ENCODE measurements at places on chromosomes 7 and 10. TPM values are rescaled to one million over a fixed set of nuclear protein-coding genes. Genes with fewer than 3 reads are reported as not detected.

The CALHM2 gene
- 4.2 TPM for total RNA-seq

DNA sequence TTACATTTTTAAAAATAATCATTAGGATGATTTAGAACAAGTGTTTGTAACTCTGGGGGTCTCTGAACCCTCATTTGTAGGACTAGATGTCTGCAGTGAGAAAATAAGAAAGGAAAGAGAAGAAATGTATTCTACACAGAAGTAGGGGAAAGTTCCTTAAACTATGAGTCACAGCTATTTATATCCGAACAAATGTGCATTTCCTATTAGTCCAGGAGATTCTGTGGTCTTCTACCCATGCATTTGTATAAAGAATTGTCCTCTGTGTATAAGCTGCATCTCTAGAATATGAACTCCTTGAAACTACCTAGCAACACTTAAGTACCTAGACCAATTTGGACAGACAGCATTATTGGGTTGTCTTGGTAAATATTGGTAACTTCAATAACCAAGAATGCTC lies 15.9 kb upstream of the CD36 start:
- DNase-seq: peak; percentile 22
- H3K27ac ChIP-seq: no peak overlapping the region
- no peaks in the 10 kb centered on the region for H3K36me3 ChIP-seq
- peaks cover 18% of the 10 kb centered on the region for H3K4me1 ChIP-seq

- H3K27ac ChIP-seq: peak overlapping the region; percentile 98
- H3K4me1 ChIP-seq: peaks cover 34% of the 10 kb centered on the region
- peaks cover 33% of the 10 kb centered on the region for H3K36me3 ChIP-seq
- DNase-seq: peak; percentile 64
- peak overlapping the region; percentile 88 for H3K4me3 ChIP-seq
Measured at GRCh38 chr10:49539320-49539885, 482 bp upstream of the ERCC6 start.

- peaks cover 14% of the 10 kb centered on the region for H3K4me1 ChIP-seq
- H3K36me3 ChIP-seq: no peaks in the 10 kb centered on the region
- no peak for DNase-seq
- H3K27me3 ChIP-seq: no peaks in the 10 kb centered on the region
Measured at GRCh38 chr10:60974463-60975149, 30.6 kb upstream of the RHOBTB1 start.

- H3K27me3 ChIP-seq: peaks cover 43% of the 10 kb centered on the region
- H3K4me3 ChIP-seq: no peak overlapping the region
- peaks cover 7% of the 10 kb centered on the region for H3K4me1 ChIP-seq
- H3K36me3 ChIP-seq: no peaks in the 10 kb centered on the region
- H3K27ac ChIP-seq: no peak overlapping the region
Measured at GRCh38 chr7:151308256-151308655, 33.4 kb upstream of the NUB1 start.

- no peak for DNase-seq
- H3K27me3 ChIP-seq: no peaks in the 10 kb centered on the region
- peak overlapping the region; percentile 20 for H3K27ac ChIP-seq
- peaks cover 41% of the 10 kb centered on the region for H3K4me1 ChIP-seq
- no peak overlapping the region for H3K4me3 ChIP-seq
Measured at GRCh38 chr10:29802171-29802570, 167.4 kb upstream of the SVIL start.

Measured in MCF 10A (cell line).